Activated naive CD4-positive, alpha-beta T cell treated with anti-CD3 and anti-CD28 coated beads for 36 hours (primary cell): ENCODE measurements at places on chromosomes 16 and 17. TPM values are rescaled to one million over a fixed set of nuclear protein-coding genes. Genes with fewer than 3 reads are reported as not detected.
A peak's percentile ranks its signal among the peaks of the same experiment; 100 is the strongest.

Gene STAT5B
- 192 TPM for total RNA-seq

Gene ACSM5
- not detected for total RNA-seq

DNA sequence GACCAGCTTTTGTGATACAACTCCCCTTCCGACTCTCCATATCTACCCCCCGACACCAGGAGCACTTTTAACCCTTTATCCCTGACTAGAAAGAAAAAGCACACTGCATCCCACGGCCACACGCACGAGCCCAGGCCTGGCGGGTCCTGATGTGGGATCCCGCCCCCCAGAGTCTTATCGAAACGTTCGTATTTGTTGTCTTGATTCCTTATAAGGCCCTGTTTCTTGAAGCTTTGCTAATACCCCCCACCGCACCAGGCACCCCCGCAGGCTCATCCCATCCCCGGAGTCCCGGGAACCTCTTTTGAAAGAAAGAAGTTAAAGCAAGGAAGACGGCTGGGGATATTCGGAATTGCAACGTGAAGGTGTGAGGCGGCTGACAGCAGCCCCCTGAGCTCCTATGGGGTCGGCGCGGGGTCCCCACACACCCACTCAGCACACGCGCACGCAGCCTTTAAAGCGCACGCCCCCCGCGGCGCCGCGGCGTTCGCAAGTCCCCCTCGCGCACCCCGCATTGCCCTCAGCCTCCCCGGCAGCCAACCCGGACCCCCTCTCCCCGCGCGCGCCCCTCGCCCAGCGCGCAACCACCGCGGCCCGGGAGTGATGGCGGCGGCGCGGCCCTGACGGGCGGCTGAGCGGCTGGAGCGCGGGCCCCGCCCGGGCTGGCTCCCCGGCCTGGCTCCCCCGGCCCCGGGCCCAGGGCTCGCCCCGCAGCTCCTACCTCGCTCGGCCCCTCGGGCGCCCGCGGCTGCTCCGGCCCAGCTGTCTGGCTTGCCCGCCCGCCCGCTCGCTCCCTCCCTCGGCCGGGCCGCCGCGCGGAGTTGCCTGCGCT lies 448 bp downstream of the STAT5B start:
- peak; percentile 29 for DNase-seq

DNA sequence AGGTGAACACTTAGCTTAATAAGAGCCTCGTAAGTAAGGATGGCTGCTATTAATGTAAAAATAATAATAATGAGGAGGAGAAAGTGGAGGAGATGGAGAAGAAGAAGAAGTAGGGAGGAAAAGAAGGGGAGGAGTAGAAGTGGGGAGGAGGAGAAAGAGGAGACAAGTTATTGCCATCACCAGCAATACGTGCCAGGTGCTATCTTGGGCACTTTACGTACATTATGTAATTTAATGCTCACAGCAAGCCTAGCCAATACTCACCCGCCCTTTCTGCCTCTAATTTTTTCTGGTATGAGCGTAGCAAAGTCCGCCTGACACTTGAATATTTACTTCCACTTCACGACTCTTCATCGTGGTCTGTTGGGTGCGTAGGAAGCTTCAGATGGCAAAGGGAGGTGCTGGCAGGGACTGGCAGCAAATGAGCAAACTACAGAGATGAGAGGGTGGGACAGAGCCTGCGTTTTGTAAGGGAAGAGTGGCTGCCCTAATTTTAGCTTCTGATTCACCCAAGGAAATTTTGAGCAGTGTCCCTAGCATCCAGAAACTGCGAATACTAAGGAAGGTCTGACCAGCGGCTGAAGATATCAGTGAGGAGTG lies 42.1 kb upstream of the CDH13 start:
- DNase-seq: no peak
